Hematopoietic multipotent progenitor cell treated with erythropoietin and hydrocortisone succinate and interleukin-3 and kit ligand, for 6 days (in vitro differentiated cells): ENCODE measurements at places on chromosomes 13 and 19.
A peak's percentile ranks its signal among the peaks of the same experiment; 100 is the strongest.

GRCh38 chr19:41893899-41894298 lies 10.9 kb downstream of the ARHGEF1 start:
- peak; percentile 35 for DNase-seq

GRCh38 chr19:10681658-10682057 lies 19.6 kb upstream of the QTRT1 start:
- no peak for DNase-seq

- no peak for DNase-seq
These were observed 1077.3 kb upstream of the MIR17HG start for GRCh38 chr13:90270226-90270625.

- DNase-seq = no peak
These were observed 1505.1 kb downstream of the PCDH9 start for GRCh38 chr13:65725006-65725405.

- no peak for DNase-seq
These were observed 5.5 kb downstream of the DPP9 start for GRCh38 chr19:4717966-4718701.
